Fibroblast of pulmonary artery (primary cell): ENCODE measurements at places on chromosomes 3 and 15.
A peak's percentile ranks its signal among the peaks of the same experiment; 100 is the strongest.

DNA sequence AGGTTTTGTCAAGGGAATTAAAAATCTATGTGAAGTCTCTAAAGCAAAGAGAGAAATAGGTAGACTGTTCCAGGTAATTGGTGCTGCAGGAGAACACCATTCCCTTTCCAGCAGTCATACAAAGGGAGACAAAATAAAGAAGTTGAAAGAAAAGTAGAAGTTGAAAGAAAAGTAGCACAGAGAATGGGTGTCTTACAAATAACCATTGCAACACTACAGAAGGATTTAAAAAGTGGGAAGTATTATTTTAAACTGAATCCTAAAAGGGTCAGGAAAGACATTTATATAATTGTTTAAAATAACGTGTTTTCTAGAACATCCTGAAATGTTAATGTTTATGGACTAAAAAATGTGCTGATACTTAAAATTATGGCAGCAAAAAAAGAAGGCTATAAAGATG, 223.8 kb downstream of the RSRC1 start:
- no peak for DNase-seq

DNA sequence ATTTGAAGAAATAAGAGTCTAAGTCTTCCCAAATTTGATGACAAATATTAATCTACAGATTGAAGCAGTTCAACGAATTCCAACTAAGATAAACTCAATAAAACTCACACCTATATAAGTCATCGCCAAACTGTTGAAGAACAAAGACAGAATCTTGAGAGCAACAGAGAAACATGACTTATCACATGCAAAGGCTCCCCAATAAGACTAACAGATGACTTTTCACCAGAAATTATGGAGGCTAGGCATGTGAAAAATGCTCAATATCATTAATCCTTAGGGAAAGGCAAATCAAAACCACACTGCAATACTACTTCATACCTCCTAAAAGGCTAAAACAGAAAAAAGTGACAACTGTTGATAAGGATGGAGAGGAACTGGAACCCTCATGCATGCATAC, 517.6 kb upstream of the SUCLG2 start:
- DNase-seq, result no peak

GRCh38 chr15:82314769-82315518, 34.3 kb downstream of the GOLGA6L10 start:
- DNase-seq, result no peak

GRCh38 chr3:126510308-126510910, 7.2 kb downstream of the UROC1 start:
- DNase-seq, result no peak

DNA sequence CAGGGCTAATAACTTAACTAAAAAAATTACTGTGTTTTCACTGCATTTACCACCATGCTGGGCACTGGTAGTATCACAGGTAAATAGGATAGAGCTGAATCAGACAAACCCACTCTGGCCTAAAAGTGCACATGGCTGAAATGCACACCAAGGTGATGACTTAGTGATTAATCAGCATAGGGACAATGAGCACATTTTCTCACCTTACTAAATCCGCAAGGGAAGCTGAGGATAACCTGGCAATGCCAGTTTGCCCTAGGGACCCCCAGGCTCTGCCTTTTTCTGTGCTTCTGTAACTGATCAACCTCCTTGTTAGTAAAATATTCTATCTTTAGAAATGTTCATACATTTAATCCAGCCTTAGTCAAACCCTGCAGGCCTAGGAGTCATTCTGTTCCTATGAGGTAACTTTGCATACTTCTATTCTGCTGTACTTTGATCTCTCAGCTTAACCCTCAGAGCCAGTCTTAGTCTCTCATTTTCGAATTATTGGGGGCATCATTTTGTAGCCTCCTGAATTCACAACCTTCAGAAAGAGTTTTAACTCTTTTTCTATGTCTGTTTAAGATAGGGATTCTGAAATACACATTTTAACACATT, 562.9 kb upstream of the KCNMB2 start:
- DNase-seq, result peak; percentile 29

- no peak for DNase-seq
Measured at GRCh38 chr3:119258915-119259314, 18.2 kb upstream of the B4GALT4 start.

DNA sequence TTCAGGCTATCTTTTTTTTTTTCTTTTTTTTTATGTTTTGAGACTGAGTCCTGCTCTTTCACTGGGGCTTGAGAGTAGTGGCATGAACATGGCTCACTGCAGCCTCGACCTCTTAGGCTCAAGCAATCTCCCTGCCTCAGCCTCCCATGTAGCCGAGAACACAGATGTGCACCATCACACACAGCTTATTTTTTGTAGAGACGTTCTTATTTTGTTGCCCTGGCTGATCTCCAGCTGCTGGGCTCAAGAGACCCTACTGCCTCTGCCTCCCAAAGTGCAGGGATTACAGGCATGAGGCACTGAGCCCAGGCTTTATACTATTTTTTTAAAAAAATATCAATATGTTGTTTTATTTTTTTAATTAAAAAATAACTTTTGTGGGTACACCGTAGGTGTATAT, 467.3 kb downstream of the CADM2 start:
- no peak for DNase-seq

- no peak for DNase-seq
Measured at GRCh38 chr3:70546679-70547078, 234.2 kb upstream of the MDFIC2 start.

DNA sequence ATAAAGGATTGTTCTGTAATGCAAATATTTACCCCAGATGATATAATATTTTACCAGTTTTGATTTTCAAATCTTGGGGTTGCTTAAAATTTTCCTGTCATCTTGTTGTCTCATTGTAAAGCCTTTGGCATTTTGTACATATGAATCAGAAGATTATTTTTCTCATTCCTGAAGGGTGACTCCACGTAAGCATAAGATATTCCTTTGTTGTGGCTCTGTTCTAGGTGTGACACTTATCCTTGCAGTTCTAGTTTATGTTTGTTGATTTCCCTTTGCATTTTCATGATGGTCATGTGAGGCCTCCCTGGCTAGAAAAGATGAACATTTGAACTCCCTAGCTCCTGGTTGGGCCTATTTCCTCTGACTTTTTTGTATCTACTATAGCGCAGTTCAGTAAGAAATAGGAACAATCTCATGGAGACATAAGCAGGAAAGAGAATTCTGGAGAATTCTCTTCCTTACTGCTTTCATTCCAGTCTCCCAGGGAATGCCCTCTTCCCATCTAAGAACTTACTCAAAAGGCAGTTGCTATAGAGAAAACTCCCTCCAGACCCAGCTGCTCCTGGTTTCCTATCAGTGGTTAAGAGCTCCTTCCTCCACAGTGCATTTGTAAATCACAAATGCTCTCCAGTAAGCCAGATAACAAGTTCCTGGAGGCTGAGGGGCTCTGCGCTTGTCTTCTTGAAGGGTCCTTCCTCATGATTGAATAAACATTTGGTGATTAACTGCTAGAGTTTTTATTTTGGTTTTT, 124.7 kb downstream of the WNT5A start:
- DNase-seq, result peak; percentile 16

DNA sequence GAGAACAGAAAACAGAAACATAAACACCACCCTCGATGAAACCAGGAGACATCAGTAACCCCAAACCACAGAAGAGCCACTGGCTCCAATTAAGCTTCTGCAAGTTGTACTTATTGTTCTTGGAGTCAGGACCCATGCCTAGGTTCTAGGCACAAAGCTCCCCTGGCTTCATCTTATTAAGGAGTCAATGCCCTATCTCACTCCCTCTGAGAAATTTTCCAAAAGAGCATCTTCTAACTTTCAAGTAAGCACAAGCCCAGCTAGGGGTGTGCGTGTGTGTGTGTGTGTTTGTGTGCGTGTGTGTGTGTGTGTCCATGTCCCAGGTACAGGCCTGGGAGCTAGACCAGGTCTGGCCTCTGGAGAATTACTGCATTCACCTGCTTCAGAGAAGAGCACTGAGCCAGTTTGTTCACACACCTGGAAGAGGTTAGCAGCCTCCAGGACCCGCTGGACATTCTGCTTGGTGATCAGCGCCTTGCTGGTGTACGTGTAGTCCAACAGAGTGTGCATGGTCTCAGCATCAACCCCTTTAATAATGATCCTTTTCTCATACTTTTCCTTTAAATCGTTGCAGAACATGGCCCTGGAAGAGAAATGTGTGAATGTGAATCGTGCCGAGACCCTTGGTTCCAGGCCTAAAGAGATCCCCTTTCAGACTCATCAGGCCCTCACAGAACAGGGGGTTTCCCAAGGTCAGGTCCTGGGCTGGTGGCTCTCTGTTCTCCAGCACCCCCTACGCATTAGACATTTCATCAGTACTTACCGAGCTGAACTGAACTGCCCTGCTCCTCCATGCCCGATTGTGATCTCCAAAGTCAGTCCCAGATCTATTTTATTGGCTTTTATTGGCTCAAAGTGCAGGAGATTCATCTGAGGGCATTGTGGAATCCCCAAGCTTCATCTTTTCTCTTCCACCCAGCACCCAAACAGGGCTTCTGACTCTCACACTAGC, 27.8 kb downstream of the KLHL6 start:
- no peak for DNase-seq

GRCh38 chr3:64223791-64224745, 1.2 kb downstream of the PRICKLE2 start:
- DNase-seq, result peak; percentile 77

- DNase-seq, result no peak
Measured at GRCh38 chr3:123314359-123315270, 112.9 kb downstream of the SEC22A start.

- no peak for DNase-seq
Measured at GRCh38 chr3:118692416-118692815, 342.2 kb downstream of the IGSF11 start.

GRCh38 chr15:72306211-72306785, 13.7 kb downstream of the CELF6 start:
- peak; percentile 77 for DNase-seq

- peak; percentile 53 for DNase-seq
Measured at GRCh38 chr15:98647026-98647773, 1.1 kb upstream of the IGF1R start.

GRCh38 chr15:39609166-39609916, 28.5 kb downstream of the THBS1 start:
- no peak for DNase-seq

DNA sequence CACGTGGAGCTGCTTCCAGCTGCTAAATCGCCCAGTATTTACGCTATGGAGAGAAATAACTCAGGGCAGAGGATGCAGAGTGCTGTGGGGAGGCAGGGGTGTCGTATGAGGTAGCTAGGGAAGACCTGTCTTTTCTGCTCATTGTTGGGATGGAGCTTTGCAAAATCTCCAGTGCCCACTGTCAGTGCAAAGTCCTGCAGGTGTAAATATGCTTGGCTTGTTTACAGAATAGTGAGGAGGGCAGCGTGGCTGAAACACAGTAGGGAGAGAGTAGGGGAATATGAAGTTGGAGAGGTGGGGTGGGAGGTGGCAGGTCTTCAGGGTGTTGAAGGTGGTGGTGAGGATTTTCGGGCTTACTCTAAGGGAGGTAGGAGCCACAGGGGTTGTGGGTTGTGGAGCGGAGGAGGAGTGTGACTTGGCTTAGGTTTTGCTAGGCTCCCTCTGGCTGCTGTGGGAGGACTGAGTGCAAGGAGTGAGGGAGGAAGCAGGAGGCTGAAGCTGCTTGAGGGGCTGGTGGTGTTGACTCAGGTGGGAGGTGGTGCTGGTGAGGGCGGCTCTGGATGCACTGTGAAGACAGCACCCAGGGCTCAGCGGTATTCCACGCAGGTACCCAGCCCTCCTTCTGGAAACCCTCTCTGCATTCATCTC, 125.7 kb downstream of the FBLN2 start:
- DNase-seq, result no peak

GRCh38 chr15:88249220-88249619, 7.3 kb downstream of the NTRK3 start:
- peak; percentile 18 for DNase-seq

DNA sequence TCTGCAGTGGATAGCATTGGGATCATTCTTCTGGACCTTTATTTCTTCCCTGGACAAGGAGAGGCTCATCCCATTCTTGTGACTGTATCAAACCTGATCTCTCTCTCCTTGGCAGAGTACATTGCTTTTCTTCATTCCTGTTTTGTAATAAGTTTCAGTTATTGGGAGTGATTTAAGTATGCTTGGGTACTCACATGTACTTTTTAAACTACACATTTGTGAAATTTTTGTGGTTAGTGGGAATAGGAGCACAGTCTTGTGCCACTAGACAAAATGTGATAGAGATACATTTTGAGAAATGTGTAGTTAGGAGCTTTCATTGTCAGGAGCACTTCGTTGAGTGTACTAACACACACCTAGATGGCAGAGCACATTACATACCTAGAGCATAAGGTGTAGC, 262.6 kb downstream of the C3orf38 start:
- DNase-seq, result peak; percentile 4

GRCh38 chr3:99635348-99635747, 3.0 kb upstream of the COL8A1 start:
- no peak for DNase-seq

DNA sequence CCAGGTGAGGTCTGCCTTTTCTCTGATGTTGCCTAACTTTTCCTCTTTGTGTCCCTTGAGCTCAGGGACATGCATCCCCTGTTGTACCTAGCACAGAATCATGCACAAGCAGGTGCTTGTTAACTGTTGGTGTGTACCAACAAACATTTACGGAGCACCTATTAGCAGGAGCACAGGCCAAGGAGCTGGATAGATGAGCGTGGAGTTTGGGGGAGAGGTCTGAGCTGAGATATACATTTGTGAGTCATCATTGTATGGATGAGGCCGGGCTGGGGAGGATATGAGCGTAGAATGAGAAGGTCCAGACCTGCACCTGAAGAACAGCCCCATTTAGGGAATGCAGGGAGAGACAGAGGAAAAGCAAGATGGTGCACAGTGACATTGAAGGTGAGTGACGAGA, 53.4 kb downstream of the SMAD3 start:
- no peak for DNase-seq

- no peak for DNase-seq
Measured at GRCh38 chr3:177314897-177315296, 117.6 kb upstream of the TBL1XR1 start.

DNA sequence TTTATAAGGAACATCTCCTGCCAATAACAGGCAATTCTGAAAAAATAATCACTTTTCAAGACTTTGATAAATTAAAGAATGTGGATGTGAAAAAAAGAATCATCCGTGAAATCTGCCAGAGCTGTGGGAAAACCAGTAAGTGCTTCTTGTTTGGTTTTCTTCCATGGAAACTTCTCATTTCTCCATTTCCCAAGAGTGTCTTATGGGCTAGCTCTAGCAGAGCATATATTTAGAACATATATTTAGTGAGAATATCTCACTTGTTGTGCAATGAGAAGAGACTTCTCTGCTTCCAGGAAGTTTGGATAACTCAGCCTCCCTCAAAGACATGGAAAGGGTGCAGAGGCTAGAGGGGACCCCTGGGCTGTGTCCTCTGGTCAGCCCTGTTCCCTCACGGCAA, 49.9 kb downstream of the COL6A5 start:
- DNase-seq, result no peak
